Foreskin fibroblast (primary cell): ENCODE measurements at places on chromosomes 2 and 18.

GRCh38 chr2:168519534-168520308, 63.6 kb downstream of the CERS6 start:
- DNase-seq, result no peak

DNA sequence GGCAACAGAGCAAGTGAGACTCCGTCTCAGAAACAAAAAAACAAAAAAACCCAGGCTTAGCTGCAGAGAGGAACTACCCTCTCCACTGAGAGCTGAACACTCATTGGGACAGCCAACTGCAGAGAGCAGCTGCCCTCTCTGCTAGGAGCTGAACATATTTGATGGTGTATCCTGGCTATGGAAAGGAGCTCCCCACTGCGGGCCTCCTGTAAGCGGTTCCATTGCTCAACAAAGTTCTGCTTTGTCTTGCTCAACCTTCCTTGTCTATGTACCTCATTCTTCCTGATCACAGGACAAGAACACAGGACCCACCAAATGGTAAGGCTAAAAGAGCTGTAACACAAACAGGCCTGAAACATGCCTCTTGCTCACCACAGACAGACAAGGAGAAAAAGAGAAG, 246.3 kb upstream of the LRRTM4 start:
- no peak for DNase-seq

DNA sequence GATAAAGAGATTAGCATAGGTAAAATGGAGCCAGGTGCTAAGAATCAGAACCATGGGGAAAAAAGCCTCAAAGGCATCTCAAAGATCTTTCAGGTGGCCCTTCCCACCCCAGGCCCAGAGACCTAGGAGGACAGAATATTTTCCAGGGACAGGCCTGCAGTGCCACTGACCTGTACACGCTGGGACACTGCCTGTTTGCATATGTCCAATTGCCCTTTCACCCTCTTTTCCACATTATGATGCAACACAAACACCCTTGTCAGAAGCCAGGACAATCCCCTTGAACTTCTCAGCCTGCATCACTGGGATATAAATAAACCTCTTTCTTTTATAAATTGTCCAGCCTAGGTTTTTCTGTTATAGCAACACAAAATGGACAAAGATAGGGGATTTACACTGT, 419.1 kb downstream of the TRIB2 start:
- no peak for DNase-seq

DNA sequence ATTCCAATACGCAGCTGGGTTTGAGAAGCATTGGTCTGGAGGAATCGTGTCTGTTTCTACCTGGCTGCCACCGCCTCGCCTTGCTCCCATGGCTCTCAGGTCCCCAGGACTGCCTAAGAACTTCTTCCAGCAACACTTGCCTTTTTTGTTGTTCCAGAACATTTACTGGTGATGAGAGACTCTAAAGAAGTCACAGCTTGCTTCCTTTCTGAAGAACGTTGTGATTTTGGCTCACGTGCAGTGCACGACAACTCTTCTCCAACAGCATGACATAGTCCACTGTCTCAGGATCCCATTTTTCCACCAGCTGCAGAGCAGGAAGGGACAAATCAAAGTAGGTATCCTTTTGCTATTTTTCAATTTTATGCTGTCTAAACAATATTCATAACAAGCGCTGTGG, 940.9 kb downstream of the SLC4A3 start:
- no peak for DNase-seq

DNA sequence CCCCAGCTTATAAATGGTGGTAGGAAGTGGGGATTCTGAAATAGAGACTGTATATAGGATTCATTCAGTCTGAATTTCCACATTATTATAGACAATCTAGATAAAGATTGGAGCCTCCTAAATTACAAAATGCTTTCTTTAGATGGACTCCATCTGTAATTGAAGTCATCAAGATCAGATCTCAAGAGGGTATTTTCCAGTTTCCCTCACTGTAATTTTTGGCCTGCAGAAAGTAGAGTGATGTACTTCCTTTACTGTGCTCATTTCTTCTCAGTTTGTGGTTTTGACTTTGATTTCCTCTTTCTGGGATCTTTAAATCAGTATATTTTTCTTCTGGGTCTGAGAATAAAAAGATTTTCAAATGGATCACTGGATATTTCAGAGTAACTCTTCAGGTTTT, 7.2 kb downstream of the BABAM2 start:
- DNase-seq, result no peak

GRCh38 chr2:24315669-24316068, 44.7 kb downstream of the ITSN2 start:
- no peak for DNase-seq

DNA sequence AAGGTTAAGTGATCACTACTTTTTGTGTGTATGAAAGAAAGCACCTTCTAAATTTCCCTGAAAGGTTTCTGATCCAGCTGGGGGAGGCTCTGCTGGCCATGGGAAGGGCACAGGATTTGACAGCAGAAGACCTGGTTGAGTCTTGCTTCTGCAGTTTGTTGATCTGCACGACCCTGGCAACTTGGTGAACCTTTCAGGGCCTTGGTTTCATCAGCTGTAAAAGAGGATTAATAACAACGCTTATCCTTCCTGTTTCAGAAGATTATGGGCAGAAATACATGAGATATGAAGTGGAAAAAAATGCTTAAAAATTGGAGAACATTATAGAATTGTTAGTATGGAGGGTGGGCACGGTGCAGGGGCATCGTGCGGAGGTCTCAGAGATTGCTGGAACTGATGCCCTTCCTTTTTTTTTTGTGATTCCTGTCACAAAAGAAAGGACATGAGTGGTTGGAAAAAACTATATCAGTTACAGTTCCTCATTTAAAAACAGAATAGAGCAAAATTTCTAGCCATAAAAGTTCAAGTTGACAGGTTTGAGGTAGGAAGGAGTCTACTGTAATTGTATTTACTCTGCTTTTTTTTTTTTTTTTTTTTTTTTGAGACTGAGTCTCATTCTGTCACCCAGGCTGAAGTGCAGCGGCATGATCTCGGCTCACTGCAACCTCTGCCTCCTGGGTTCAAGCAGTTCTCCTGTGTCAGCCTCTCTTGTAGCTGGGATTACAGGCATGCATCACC, 47.4 kb downstream of the MFSD6 start:
- no peak for DNase-seq

- DNase-seq, result no peak
Observed at GRCh38 chr2:136443661-136444060, 321.7 kb upstream of the THSD7B start.

- DNase-seq, result no peak
Observed at GRCh38 chr2:239150125-239151011, 250.5 kb downstream of the HDAC4 start.

- DNase-seq, result no peak
Observed at GRCh38 chr2:151900331-151900730, 72.1 kb upstream of the ARL5A start.

- DNase-seq, result peak; percentile 55
Observed at GRCh38 chr2:195498839-195499490, 158.1 kb upstream of the SLC39A10 start.

- DNase-seq, result no peak
Observed at GRCh38 chr18:23640052-23640451, 22.7 kb downstream of the ANKRD29 start.

DNA sequence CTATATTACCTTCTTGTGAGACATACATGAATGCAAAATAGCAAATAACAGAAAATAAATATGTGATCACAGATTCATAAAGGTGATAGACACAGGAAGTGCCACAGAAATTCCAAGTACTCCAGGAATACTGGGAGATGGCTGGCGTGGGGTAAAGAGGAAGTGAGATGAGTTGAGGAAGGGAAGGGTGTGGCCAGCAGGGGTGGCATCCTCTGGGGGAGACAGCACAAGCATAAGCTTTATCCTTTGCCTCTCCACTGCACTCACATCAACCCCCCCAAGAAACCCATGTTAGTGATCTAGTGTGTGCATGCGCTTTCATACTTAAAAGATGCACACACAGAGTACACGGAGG, 94.8 kb upstream of the B3GNT7 start:
- no peak for DNase-seq

GRCh38 chr2:150532020-150532419, 44.6 kb upstream of the RND3 start:
- no peak for DNase-seq

- peak; percentile 83 for DNase-seq
Observed at GRCh38 chr2:11742317-11742701, 4.1 kb upstream of the LPIN1 start.

DNA sequence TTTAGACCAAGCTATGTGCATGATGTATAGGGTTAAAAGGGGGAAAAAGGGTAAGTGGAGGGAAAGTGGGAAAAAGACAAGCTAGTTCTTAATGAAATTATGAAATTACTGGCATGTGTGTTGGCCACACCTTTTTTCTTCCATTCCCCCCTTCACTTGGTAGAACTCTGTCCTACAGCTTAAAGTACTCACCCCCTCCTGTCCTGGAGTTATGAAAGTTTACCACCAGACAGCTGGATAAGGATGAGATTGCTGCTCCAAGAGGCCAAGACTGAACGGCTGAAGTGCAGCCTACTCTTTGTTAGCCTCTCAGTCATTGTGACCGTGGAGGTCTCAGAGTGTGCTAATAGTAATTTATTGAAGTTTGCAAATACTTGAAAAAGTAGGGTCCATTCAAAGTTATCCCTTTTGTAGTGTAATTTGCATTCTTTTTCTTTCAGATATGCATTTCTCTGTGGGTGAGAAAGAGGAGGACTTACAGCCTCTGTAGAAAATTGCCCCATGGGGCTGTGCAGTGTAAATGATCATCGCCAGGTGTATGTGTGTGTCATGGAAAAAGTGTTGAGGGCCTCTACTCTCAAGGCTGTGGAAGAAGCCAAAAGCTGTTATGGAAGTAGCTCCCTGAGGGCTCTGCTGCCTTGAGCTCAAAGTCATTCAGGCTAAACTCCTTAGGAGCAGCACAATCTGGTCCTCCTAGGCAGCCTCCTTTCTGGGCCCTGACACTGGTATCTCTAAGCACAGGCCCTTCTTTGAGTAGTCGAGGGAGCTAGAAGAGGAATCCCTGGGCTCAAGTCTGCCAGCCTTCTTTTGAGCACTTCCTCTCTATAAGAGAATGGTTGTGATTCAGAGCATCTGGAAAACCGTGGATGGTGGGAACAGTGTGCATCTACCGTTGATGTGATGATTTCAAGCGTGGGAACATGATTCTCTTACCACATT, 46.2 kb downstream of the LHCGR start:
- no peak for DNase-seq

DNA sequence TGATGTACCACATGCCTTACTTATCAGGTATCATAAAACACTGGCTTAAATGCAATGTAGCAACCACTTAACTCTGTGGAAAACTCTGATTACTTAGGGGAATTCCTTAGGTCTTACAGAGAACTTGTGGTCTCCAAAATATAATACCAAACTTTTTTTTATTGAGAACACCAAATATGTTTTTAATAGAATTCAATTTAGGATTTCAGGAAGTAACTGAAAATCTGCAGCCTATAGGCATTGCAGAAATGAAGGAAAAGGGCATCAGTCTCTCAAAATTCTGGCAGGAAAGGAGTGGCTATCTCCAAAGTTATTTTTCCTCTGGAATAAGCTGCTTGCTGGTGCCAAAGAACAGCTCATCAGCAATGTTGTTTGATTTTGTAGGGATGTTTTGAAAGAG, 105.3 kb upstream of the UGP2 start:
- DNase-seq, result peak; percentile 58

DNA sequence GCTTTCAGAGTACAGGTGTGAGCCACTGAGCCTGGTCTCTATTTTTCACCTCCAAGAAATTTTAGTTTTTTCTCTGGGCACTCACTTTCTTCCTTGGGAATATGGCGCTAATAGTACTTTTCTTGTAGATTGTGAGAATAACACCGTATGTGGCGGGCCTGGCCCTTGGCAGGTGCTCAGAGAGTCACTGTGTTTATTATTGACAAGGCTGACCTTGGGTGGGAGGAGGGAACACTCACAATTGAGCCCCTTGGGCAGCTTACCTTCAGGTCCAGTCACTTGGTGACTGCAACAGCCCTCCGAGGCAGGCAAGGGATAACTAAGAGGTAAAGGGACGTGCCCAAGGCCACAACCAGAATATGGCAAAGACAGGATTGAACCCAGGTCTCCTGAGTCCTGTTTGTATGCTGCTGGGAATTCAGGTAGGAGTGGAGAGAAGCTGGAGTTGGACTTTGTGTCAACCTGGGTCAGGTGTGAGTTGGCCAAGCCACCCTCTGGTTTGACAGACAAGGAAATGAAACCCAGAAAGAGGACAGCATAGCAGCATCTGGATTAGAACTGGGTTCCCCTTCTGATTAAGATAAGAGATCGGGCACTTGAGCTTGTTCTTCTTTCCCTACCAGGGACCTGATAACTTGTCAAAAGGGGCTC, 2.8 kb upstream of the STK25 start:
- DNase-seq, result no peak

- DNase-seq, result no peak
Observed at GRCh38 chr18:42574871-42575270, 540.6 kb downstream of the RIT2 start.

GRCh38 chr2:20103530-20103929, 52.1 kb upstream of the LAPTM4A start:
- DNase-seq, result peak; percentile 32

GRCh38 chr2:237724811-237725478, 73.6 kb upstream of the RBM44 start:
- no peak for DNase-seq

- DNase-seq, result no peak
Observed at GRCh38 chr2:231009236-231009919, 13.5 kb downstream of the SPATA3 start.

- DNase-seq, result no peak
Observed at GRCh38 chr2:235836491-235836911, 331.7 kb downstream of the GBX2 start.

- DNase-seq, result no peak
Observed at GRCh38 chr2:70574618-70575017, 21.0 kb upstream of the TGFA start.

DNA sequence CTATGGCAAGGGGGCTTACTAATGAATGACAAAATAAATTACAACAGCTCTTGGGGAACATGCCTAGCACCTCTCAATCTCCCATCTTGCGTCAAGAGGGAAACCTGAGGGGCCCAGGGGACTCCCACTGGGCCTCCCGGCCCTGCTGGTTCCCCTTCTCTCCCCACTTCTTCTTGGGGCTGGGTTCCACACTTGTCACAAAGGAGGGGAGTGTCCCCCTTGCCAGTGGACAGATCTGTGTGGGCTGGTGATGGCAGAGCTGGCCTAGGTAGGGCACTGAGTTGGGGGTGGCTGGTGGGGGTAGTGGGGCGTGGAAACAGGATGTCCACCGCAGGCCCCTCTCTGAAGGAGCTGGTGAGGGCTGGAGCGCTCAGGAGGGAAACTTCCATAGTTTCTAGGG, 184.0 kb upstream of the HAAO start:
- DNase-seq, result no peak

- DNase-seq, result no peak
Observed at GRCh38 chr2:61984682-61985081, 79.2 kb downstream of the COMMD1 start.

DNA sequence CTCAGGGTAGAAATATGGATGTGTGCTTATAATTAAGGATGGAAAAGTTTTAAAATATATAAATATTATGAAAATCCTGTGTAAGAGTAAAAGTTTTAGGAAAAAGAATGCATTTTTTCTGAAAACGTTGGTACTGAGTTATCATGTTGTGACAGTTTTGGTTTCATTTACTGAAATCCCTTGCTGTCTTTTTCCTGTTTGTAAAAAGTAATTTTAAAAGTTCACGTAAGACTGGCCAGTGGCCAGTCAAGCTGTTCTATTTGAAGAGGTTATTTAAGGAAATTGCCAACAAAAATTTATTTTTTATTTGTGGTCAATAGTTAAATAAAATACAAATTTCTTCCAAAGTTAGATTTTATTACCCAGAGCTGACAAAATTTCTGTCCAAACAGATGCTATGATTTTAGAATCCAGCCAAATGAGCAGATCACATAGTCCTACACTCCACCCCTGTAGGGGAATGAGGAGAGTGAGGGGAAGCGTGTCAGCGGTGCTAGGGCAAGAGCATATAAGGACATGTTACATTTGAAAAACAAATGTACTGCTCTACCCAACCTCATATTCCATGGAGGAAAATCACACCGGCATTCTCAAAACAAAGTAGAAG, 297.8 kb upstream of the TFPI start:
- no peak for DNase-seq
